ENCODE measurements at places on chromosomes 13 and 19.

DNA sequence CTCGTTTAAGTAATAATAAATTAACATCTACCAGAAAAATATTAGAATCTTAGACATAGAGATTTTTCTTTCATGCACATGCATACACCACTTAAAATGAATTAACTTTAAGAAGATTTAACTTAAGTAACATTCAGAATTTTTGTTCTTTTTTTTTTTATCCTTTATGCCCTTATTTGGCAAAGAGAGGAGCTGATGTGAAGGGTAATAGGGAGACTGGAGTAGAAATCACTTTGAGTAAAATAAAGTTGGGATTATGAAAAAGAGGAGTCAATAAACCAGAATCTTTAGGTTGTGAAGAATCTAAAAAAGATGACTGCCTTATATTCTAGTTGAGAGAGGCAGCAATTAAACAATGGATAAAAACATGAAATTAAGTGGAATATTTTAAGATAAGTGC, 18.8 kb upstream of the MIR17HG start:
- DNase-seq, result no peak

- no peak for DNase-seq
Measured at GRCh38 chr13:92900446-92900845, 326.2 kb upstream of the GPC6 start.

- peak; percentile 18 for DNase-seq
Measured at GRCh38 chr19:50657222-50657669, 8.0 kb downstream of the C19orf81 start.

DNA sequence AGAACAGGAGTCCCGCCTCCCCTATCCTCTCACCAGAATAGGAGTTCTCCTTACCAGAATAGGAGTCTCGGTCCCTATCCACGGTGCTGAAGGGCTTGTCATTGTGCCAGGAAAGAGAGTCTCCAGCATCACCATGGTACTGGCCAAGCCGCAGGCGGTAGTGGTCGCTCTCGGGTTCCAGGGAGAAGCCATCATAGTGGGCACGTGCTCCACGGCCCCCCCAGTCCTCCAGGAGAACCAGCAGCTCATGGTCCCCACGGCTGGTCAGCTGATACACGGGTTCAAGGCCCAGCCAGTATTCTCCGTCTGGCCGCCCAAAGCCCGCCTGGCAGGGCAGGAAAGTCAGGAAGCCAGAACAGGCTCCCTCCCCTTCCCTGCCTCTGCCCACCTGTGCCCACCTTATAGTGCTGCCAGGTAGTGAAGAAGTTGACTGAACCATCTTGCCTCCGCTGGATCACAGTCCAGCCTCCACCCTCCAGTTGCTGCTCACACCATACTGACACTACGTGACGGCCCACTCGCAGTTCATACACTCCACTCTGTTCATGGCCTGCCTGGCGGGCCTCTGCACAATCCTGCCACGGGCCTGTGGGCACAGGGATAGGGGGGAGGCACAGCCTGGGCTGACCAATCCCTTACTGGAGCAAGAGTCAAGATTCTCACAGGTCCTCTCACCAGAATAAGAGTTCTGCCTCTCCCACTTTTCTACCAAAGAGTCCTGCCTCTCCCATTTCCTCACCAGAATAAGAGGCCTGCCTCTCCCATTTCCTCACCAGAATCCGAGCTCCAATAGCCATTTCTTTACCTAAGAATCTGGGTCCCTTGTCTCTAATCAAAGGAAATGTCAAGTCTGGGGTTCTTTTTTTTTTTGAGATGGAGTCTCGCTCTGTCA, 7.4 kb downstream of the SHFL start:
- DNase-seq, result no peak

GRCh38 chr13:114080739-114081561, 51.5 kb downstream of the RASA3 start:
- DNase-seq, result no peak

- DNase-seq, result no peak
Measured at GRCh38 chr13:86569974-86570373, 770.8 kb upstream of the SLITRK6 start.

DNA sequence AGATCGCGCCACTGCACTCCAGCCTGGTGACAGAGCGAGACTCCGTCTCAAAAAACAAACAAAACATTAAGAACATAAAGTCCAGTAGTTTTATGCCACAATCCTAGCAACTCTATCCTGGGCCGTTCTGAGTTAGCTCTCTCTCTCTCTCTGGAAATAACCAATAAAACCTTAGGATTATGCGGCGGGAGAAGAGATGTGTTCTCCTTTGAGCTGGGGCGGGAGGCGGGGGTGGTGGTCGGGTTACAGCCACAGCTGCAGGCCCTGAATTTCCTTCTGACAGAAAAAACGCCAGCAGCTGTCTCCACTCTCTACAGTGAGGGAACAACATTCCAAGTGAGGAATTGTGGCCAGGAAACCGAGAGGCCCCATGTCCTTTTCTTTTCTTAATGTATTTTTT, 9.1 kb upstream of the PNMA8A start:
- DNase-seq, result no peak

- DNase-seq, result no peak
Measured at GRCh38 chr13:114120591-114121011, 11.8 kb downstream of the RASA3 start.

DNA sequence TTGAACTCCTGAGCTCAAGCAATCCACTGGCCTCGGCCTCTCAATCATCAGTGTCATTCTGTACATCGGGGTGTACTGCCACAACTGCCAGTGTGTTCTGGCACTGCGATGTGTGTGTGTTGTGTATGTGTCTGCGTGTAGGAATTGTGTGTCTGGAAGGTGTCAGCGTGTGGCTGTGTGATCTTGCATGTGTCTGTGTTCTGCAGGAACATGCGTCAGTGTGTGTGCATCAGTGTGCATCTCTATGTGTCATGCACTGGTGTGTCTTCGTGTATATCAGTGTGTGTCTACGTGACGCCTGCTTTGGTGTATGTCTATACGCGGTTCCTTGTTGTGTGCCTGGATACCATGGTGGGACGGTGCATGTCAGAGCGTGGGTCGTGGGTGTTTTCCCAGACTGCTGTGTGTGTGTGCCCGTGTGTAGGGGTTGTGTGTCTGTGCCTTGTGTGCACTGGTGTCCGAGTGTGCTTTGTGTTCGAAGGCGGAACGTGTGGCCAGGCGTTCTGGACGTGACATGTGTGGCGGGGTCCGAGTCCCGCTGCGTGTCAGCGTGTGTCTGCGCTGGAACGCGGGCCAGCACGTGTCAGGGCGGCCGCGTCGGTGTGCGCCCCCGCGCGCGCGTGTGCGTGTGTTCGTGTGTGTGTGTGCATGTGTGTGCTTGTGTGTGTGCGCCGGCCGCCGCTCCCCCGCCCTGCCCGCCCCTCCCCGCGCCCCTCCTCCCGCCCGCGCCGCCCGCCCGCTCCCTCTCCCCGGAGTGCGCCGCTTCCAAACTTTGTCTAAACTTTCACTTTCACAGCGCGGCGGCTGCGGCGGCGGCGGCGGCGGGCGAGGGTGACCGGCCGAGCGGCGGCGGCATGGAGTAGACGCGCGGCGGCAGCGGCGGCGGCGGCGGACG, at the start of gene NFIX:
TSS of gene NFIX (plus strand) at position 775 of the 895 bp plus-strand sequence. CDS start 363 bp downstream, outside the sequence.
- DNase-seq, result peak; percentile 29

- no peak for DNase-seq
Measured at GRCh38 chr19:35559781-35560180, 3.7 kb downstream of the ATP4A start.

GRCh38 chr13:59834801-59835200, 328.9 kb downstream of the DIAPH3 start:
- DNase-seq, result no peak

- no peak for DNase-seq
Measured at GRCh38 chr13:93915269-93915809, 564.1 kb downstream of the DCT start.

DNA sequence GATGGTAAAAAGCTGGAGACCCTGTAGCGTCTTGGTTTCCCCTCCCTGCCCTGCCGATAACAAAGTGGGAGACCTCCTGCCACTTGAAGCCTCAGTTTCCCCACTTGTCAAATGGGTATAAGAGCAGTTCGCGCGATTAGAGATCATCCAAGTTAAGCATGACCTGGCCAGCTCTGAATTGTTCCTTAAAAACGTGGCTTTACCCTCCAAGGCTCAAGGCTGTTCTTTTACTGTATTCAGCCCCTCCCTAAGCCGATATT, 421 bp downstream of the TNPO2 start:
- DNase-seq, result no peak

DNA sequence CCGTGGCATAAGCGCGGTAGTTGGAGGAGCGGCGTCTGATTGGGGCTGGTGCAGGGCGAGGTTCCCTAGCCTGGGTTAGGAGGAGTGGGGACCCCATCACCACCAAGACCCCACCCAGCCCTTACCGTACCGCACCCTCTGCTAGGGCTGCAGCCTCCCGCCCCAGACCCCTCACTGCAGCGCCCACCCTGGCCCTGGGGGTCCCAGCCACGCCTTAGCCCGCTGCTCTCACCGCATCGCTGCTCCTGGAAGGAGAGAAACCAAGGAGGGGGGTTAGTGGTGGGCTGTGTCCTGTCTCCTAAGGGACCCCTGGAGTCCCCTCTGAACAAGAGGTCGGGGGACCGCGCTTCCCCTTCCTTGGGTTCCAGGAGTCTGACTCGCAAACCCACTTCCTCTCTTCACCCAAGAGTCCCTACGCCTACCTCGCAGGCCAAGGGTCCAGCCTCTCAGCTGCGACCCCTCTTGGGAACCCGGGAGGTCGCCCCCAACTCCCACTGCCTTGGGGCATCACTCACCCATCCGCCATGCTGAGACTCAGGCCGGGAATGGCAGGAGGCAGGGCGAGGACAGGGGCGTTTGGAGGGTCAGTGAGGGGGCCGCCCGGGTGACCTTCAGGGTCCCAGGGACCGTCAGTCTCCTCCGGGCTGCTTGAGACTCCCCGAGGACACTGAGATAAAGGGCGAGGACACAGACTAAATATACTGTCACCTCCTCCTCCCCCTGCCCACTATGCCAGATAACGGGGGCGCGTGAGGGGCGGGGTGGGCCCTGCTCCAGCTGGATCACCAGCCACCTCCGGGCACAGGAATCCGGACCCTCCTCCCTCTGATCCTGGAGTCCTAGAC, at the start of gene TNNI3:
TSS of gene TNNI3 (minus strand) at position 669 of the 845 bp plus-strand sequence. CDS start at position 526, 143 bp downstream.
- DNase-seq, result no peak

DNA sequence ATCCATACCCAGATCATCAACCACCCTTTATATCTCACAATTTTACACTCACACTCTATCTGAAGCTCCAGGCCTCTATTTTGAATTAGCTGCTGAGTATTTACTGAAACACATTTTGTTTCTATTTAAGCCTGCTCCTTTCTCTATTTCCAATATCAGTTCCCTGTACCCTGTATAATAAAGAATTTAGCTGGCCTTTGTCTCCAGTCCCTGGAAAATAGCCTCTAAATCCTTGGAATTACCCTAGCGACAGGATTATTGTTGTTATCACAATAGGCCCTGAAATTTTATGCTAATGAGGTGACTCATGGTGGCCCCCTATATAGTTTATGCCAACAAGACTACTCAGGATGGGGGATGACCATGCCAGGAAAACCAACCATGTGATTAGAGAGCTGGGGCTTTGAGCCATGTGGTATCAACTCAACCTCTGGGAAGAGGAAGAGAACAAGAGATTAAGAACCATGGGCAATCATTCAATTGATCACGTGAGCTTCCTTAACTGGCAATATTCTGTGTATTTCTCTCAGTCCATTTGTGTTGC, 72.7 kb downstream of the KATNAL1 start:
- DNase-seq, result no peak

- no peak for DNase-seq
Measured at GRCh38 chr13:29441306-29441705, 154.2 kb downstream of the SLC7A1 start.

DNA sequence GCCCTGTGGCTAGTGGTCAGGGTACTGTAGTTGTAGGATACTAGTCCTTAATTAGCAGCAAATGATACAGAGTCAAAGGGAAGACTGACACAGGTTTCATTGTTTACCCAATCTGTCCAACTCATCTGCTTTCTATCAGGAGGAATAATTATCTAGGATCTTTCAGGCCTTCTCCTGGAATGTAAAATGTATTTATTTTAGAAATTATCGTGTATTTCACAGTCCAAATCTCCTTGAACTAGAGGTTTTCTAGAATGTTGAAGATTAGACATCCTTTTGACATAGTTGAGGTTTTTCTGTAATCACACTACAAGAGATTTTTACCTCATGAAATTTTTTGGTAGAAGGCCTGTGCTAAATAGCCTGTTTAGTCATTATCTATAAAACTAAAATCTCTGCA, 1694.8 kb upstream of the PCDH20 start:
- DNase-seq, result no peak

DNA sequence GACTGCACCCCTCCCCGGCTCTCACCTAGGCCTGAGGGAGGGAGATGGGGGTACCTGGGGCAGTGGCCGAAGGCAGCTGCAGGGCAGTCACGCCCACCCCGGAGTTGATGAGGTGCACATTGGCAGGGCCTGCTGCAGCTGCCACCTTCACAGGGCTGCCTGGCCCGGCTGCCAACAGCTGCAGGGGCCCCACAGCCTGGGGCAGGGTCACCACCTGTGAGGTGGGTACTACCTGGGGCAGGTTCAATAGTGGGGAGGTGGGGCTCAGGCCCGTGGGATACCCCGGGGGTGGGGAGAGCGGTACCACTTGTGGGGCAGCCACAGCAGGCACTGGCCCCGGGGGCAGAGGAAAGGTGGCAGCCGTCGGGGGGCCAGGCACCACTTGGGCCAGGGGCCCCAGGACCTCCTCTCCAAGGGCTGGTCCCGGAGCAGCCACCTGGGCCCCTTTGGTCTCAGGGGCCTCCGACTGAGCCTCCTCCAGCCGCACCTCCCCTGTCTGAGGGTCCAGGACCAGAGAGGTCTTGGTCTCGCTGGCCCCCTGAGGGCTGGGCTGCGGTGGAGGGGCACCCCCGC, 2.7 kb downstream of the SIX5 start:
- no peak for DNase-seq

DNA sequence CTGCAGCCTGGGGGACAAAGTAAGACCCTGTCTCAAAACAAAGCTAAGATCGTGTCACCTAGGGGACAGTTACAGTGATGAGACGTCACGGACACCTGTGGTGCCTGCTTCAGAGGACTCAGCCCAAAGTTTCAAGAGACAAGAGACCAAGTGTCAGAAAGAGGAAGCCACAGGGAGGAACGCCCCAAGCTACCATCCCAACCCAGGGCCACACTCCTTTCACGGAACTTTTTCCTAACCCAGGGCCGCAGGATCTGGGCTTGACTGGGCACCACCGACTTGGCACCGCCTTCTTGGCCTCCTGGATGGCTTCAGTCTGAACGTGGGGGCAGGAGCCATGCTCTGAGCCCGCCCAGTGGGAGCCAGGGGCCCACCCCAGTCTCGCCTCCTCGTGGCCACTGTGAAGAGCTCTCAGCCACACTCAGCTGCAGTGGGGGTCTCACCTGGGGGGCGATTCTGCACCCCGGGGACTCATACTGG, 8.5 kb downstream of the MOB3A start:
- DNase-seq, result peak; percentile 41

DNA sequence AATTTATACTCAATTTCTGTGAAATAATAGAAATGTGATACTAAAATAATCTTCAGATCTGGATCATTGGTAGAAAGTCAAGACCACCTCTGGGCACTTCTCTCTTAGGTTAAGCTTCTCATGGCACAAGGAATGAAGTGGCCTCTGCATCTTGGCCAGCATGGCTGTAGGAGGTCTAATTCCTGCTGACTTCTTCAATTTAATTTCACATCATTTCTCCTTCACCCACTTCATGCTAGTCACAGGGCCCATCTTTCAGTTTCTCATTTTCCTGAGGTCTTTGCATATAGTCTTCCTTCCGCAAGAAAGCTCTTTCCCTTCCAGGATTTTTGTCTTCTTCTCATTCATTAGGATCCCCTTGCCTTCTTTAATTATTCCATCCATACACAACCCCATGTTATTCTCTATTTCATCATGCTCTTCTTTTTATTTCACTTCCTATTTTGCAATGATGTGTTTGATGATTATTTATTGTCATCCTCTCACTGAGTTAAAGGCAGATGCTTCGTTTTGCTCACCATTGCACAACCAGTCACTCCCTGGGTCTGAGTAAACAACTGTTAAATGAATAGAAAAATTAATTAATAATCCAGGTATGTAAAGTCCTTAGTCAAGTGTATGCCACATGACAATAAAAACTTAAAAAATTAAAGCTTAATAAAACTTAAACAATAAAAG, 397.4 kb downstream of the SPRY2 start:
- DNase-seq, result no peak

All from activated CD4-positive, alpha-beta T cell treated with anti-CD3 and anti-CD28 coated beads, Interleukin-10, Interleukin-2, amounts not matched to agents 100 ng/mL and 50 ng/mL, durations not matched to agents 16 hours and 8 hours (primary cell).